RPMI8226 (cell line): ENCODE measurements at places on chromosomes 16 and 17.

DNA sequence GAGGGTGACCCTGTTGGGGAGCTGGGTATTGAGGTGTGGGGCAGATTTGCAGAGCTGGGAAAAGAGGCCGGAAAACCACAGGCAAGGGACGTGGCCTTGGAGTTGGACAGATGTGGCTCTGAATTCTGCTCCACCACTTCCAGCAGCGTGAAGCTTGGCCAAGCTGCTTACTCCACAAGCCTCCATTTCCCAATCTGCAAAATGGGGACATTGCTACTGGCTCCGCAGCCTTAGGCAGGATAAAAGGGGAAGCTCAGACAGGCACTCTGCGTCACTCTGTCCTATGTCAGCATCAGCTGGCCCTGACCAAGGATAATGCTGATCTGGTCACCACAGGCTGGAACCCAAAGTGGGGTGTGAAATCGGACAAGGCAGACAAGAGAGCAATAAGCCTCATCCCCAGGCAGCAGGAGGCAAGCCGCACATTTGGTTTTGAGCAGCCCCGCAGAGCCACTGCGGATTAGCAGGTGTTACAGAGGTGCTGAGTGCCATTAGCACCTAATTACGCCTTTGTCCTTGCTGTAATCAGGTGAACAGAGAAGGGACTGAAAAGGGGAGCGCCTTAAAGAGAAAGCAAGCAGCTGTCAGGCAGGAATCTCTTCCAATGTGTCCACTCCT is 54.8 kb downstream of the SDK2 start:
- DNase-seq, result no peak

DNA sequence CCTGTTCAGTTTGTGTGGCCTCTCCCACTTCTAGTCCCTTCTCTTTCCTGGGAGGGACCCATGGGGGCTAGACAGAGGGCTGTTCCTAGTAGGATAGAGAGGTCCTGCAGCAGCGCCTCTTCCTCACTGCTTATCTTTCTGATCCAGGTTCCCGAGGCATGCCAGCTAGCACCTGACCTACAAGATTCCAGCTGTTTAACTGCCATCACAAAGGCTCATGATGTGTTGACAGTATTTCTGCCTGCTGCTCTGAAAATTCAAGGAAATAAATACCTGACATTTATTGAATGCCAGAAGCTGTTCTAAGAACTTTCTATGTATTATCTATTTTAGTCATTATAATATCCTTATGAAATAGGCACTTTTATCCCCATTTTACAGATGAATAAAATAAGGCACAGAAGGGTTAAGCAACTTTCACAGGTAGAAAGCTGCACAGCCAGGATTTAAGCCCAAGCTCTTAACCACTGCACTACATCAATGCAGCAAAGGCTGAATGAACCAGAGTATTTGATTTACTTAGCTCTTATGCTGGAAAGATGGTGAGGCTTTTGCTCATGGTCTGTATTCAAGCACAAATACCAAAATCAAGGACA is 38.8 kb downstream of the HEATR6 start:
- no peak for DNase-seq

DNA sequence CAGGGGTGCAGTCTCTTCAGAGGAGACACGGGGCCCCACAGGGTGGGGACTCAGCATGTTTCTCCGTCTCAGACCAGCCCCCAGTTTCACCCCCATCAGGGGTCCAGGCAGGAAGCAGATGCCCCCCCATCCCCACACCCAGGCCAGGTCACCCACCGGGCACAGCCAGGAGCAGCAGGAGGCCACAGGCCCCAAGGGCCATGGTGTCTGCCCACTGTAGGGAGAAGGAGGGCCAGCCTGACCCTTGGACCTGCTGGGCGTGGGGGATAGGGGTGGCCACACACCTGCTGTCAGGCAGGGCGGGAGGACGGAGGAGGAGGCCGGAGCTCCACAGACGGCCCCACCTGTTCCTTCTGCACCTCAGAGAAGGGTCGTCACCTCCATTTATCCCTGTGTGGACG is at the start of gene TPSG1:
TSS of gene TPSG1 (minus strand) at position 218 of the 401 bp plus-strand sequence. CDS start at position 202, 16 bp downstream.
- no peak for DNase-seq

DNA sequence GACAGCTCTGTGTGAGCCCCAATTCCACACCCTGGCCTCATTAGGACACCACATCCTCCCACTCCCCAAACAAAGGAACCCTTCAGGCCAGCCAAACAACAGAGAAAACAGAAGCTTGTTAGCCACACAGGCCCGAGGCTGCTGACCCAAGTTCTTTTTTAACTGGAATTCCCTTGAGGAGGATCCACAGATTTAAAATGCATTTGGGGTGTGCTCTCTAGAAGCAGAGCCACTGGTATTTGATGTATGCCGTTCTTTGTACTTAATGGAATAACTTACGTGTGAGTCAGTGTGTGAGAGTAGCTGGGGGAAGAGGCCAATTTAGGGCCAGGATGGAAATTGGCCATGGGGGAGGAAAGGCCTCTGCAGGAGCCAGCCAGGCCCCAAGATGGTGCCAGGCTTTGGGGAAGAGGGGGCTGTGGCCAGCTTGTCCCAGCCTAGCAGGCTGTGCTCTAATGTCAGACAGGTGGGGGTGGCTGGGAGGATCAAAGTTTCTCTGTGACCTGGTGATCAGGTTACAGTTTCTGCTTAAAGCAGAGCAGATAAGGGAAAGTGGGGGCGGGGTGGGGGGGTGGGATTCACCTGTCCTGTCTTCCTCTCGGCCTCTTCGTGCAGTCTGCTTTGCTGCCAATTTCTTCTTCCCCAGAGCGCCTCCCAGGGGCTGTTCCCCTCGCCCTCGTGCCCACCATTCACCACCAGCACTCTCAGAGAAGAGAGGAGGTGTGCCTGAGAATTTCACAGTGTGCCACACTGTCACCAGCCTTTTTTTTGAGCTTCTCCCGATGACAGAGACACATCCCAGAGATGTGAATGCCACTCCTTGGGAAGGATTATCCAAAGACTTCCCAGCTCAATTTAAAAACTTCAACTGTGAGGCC is 50.8 kb downstream of the TOM1L2 start:
- no peak for DNase-seq

DNA sequence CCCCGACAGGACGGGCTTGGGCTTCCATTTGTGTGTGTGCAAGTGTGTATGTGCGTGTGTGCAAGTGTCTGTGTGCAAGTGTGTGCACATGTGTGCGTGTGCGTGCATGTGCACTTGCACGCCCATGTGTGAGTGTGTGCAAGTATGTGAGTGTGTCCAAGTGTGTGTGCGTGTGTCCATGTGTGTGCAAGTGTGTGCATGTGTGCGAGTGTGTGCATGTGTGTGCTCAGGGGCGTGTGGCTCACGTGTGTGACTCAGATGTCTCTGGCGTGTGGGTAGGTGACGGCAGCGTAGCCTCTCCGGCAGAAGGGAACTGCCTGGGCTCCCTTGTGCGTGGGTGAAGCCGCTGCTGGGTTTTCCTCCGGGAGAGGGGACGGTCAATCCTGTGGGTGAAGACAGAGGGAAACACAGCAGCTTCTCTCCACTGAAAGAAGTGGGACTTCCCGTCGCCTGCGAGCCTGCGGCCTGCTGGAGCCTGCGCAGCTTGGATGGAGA is 23.1 kb upstream of the ITGAX start:
- DNase-seq, result no peak

DNA sequence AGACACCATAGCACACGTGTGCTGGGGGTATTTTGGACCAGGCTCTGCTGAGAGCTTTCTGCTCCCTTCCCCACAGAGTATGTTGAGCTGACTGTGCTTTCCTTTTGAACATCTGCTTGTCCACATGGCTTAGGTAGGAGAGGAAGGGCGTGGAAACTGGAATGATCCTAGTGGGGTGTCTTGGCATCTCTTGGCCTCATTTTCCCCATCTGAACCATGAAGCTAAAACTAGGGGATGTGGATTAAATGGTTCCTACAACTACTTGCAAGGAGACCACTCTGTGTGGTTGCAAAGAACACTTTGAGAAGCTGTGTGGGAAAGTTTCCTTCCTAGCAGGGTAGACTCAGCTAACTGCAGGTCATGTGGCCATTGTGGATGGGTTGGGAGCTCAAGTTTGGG is 6.7 kb upstream of the NLRC5 start:
- DNase-seq, result no peak

DNA sequence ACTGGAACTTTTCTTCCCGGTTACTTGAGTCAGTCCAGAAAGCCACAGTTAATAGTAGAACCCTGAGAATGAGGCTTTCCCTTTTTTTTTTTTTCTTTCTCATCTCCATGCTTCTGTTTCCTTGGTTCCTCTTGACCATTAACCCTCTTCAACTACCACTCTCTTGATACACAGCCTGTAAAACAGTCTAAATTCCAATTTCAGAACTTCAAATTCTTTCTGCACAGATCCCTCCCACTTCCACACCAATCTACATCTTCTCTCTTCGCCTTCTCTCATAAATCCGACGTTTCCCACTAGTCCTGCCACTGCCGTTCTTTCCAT is 588 bp downstream of the METTL16 start:
- no peak for DNase-seq

- no peak for DNase-seq
These were observed 61.9 kb upstream of the GSE1 start for GRCh38 chr16:85550953-85551924.

DNA sequence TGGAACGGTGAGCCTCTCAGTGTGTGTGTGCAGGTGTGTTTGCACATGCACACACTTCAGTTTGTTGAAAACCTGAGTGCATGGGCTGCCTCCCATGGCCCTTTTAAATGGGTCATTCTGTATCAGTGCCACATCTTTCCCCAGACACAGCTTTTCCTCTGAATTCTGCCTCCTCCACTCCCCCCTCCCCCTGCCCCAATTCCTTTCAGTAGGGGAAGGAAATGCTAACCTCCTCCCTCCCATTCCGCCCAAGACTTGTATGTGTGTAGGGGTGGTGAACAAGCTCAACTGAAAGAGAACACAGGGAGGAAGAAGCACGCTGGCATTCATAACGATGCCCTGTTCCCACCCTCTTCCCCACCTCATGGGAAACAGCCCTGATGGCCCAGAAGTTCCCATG is 34.3 kb downstream of the C17orf75 start:
- DNase-seq, result no peak

- no peak for DNase-seq
These were observed 75.5 kb downstream of the AATF start for GRCh38 chr17:37024181-37024637.

GRCh38 chr16:55666012-55666411 is 10.2 kb downstream of the SLC6A2 start:
- DNase-seq, result no peak

- DNase-seq, result no peak
These were observed 548 bp downstream of the TBX2 start for GRCh38 chr17:61400066-61400716.

DNA sequence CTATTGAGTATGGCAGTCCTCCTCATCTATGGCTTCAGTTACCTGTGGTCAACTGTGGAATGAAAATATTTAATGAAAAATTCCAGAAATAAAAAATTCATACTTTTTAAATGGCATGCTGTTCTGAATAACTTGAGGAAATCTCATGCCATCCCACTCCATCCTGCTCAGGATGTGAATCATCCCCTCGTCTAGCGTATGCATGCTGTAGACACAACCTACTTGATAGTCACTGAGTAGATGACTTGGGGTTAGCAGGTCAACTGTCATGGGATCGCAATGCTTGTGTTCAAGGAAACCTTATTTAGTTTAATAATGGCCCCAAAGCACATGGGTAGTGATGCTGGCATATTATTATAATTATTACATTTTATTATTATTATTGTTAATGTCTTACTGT is 4.8 kb upstream of the VAC14 start:
- DNase-seq, result no peak

- DNase-seq, result no peak
These were observed 55.0 kb downstream of the STX8 start for GRCh38 chr17:9520649-9521048.

- DNase-seq, result no peak
These were observed 50.5 kb downstream of the BAIAP2 start for GRCh38 chr17:81085420-81085911.

DNA sequence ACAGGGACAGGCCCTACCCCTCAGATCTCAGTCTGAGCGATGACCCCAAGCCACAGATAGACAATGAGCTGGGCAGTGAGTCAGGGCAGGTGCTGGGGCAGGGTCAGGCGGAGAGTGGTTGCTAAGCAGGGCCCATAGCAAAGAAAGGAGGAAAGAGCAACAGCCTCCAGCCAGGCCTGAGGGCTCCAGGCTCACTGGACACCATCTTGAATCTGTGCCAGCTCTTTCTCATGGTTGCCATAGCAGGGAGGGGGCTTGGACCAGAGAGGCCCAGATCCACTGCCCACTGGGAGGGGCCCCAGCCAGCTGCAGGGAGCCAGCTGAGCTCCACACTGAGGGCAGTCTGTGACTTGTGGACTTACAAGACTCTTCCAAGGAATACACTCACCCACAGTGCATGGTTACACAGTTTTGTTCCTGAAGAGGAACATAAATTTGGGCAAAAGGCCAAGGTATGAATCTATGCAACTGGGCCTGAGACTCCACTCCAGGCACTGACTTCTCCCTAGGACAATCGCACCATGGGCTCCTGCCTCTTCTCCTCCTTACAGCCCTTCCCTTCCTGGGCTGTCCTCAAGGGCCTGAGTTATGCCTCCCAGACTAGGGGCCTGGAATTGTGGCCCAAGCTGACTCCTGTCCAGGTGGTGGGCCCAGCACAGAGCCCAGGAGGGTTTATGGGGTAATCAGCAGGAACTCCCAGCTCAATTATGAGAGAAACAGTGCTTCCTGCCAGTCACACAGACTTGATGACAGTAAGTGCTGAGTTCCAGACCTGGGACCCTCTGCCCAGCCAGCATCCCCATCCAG is 59.9 kb downstream of the BEAN1 start:
- DNase-seq, result peak; percentile 50

DNA sequence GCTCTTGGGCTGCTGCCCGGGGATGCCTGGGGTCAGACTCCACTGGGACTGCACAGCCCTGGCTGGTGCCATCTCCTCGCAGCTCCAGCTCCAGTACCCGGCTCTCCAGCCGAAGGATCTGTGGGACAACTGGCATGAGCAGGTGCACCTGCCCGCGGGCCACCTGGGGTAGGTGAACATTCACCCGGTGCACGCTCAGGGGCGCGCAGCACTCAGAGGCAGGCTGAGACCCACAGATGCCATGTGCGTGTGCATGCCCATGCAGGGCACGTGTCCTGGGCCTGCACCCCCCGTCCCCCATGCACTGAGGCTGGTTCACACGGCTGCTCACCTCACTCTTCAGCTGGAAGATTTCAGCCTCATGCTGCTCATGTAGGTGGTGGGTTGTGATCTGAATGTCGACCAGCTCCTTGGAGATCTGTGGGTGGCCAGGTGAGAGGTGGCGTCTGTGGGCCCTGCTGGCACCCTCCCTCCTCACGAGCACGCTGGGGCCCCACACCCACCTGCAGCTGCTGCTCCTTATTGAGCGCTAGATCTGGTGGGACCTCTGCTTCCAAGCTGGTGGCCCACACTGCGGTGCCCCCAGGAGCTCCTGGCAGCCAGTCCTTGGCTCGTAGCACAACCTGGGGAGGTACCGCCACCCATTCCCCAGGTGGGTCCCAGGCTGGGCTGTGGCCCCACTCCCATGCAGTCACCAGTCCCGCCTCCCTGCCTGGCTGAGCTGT is 618 bp downstream of the CCDC78 start:
- DNase-seq, result no peak

DNA sequence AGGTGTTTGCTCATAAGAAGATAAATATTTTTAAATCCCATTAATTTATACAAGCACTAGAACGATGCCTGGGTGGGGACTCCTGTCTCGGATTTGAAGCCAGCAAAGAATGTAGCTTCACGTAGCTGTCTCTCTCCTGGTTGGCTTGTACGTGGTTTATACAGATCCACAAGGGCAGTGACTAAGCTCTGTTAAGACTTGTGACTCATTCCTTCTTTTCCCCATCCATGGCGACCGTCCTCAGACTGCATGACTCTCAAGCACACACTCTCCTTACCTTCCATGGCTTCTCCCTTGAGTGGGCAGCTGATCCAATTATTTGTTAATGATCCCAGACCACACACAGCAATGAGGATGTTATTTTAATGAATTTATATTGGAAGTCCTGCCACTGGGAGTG is 679.7 kb upstream of the SOX9 start:
- DNase-seq, result no peak

GRCh38 chr17:41403404-41404023 is 6.1 kb upstream of the KRT31 start:
- DNase-seq, result no peak
